ENCODE measurements at places on chromosomes 16 and 17.
A peak's percentile ranks its signal among the peaks of the same experiment; 100 is the strongest.

DNA sequence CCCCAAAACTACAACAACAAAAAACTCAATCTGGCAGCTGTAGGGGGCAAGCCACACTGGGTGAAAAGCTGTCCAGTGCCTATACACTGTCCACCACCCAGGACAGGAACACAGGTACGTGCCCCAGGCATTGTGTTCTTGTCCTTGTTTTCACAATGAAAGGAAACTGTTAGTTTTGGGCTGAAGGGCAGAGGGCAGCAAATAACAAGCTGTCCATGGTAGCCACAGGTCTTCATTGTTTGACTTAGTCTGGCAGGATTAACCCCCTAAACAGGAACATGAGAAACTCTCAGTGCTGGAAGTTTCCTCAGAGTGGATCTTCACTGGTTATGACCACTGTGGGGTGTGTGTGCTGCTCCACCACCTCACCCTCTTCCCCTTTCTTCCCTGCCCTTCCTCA, 224.6 kb upstream of the N4BP1 start:
- no peak for DNase-seq

DNA sequence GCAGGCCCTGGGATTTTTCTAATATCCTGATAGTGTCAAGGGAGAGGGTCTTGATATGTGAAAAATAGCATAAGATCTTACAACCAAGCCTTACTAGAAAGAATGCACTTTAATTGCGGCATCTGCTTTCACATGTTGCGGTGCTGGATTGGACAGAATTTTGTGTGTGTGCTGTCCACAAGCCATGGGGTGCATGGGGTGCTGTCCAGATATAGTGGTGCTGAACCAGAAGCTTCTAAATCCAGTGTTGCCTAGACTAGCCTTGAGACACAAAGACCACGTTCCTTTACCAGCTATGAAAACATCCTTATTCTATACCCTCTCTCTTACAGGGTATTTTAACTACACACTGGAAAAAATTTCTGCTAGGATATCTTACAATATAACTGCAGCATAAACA, 244.0 kb downstream of the TMEM114 start:
- DNase-seq: no peak

DNA sequence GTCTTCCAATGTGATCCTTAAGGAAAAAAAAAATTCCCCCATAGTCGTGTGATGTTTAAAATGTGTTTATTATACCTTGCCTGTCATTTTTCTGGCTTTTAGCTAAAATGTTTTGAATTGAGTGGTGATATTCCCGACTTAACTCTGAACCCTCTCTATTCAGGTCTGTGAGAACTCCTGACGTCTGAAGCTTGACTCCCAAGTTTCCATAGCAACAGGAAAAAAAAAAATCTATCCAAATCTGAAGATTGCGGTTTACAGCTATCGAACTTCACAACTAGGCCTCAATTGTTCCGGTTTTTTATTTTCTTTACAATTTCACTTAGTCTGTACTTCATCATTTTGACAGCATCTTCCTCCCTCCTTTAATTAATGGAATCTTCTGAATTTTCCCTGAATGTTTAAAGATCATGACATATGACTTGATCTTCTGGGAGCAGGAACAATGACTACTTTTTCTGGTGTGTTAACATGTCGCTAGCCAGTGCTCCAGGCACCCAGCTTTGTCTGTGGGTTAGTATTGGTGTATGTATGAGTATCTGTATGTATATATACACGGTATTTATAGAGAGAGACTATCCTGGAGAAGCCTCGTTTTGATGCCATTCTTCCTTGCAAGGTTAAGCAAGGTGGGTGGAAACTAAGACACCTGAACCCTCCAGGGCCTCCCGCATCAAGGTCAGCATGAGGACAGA, 12.8 kb upstream of the HSBP1 start:
- no peak for DNase-seq

GRCh38 chr17:67025216-67025792, 19.1 kb upstream of the CACNG1 start:
- DNase-seq: no peak

- no peak for DNase-seq
Measured at GRCh38 chr16:69555437-69555836, 10.3 kb upstream of the NFAT5 start.

DNA sequence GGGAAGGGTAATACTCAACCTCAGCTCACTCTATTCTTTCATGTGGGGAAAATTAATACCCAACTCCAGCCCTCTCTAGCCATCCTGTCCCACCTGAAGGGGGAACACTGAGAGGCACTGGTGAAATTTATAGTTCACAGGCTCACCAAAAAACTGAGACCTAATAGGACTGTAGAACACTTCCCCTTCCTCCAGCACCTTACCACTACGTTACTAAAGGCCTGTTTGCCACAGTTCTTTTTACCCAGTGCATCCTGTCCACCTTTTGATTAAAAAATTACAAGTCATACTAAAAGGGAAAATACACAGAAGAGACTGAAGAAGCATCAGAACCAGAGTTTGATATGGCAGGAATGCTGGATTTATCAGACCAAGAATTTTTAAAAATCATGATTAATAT, 26.0 kb downstream of the DHRS7B start:
- peak; percentile 16 for DNase-seq

GRCh38 chr17:61000911-61001310, 323.3 kb downstream of the BCAS3 start:
- DNase-seq: no peak

DNA sequence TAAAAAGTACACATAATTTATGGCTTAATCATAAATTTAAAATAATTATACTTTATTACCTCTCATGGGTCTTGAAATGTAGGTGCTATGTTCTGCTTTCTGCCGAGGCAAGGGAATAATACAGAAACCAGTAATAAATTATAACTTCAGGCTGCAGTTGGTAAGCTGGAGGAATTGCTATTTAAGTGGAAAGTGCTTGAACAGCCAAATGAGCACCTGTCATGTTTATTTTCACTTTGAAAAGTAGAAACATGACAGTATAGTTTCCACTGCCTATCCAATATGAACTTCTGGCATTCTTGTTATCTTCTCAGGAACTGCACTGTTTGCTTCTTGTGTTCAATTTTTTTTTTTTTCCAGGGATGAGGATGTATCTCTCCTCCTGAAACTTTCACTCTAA, 146.0 kb downstream of the FTO start:
- no peak for DNase-seq

DNA sequence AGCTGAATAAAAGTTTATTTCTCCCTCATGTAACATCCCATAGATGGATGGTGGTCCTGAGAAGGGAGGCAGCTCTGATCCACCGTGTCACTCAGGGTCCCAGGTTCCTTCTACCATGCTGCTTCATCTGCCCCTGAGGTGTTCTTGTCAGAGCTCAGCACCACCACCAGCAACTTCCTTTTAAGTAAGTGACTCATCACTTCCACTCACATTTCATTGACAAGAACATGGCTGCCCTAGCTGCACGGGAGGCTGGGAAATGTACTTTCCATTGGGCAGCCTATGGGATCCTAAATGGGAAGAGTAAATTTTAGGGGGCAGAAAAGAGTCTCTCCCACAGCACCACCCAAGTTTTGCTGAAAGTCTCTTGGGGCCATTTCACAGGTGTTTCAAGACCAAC, 134.7 kb downstream of the USP31 start:
- no peak for DNase-seq

DNA sequence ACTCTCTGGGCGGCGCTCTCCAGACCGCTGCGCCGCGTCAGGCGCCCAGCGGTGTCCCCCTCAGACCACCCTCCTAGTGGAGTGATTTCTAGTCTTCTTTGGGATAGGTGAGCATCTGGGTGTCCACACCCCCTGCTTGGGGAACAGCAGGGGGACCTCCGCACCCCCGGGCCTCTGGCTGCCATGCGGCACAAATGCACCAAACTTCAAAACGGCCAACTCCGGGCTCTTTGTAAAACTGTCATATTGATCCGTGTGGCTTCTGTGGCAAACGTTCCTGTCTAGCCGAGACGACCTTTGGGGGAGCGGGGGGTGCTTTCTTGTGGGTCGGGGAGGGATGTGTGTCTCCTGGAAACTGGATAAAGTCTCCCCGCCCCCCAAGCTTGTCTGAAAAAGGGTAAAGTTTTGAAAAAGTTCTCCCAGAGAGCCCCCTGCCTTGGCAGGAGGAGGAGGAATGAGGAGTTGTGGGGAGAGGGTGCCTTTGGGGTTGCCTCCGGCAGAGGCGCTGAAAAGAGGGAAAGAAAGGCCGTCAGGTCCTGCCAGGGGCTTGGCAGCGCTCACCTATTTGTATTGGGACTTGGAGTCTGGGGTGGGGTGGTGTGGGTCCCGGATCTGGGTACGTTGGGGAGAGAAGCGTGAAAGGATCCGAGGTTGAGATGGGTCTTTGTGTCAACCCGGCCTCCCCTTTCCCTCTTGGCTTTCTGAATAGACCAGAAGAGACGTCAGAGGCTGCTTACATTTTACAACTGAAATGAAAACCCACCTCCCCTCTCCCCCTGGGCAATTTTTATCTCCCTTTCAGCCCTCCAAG, 2.2 kb upstream of the CHD3 start:
- DNase-seq: peak; percentile 33

DNA sequence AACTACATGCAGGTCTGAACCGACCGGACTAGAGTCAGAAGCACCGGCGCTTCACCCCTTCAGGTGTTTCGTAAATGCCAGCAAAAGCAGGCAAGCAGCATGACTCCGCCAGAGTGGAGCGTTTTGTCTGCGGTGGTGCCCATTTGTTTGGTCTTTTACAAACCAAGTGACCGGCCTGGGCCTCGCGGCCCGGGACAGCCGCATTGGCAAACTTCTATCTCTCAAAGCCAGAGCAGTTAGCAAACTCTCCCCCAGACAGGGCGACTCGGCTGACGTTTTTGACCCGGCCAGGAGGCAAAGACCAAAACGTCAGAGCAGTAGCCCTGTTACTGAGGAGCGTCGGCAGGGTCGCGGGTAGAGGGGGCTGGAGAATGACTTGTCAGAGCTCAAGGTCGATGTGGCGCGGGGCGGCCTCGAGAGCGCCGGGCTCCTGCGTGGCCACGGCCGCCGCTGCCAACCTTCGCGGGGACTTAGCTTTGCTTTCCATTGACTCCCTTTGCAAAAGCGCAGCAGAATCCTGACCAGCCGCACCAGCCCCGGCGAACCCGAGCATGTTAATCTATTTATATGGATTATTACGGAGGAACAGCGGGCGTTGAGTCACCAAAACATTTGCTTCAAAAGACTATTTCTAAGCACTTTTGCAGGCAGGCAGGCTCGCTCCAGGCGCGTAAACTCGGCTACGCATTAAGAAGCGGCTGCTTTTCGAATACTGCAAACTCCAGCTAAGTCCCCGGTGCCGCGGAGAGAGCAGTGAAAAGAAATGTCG, 763 bp upstream of the SOX9 start:
- DNase-seq: no peak

GRCh38 chr17:7383742-7384488, 3.0 kb downstream of the TNK1 start:
- peak; percentile 77 for DNase-seq

DNA sequence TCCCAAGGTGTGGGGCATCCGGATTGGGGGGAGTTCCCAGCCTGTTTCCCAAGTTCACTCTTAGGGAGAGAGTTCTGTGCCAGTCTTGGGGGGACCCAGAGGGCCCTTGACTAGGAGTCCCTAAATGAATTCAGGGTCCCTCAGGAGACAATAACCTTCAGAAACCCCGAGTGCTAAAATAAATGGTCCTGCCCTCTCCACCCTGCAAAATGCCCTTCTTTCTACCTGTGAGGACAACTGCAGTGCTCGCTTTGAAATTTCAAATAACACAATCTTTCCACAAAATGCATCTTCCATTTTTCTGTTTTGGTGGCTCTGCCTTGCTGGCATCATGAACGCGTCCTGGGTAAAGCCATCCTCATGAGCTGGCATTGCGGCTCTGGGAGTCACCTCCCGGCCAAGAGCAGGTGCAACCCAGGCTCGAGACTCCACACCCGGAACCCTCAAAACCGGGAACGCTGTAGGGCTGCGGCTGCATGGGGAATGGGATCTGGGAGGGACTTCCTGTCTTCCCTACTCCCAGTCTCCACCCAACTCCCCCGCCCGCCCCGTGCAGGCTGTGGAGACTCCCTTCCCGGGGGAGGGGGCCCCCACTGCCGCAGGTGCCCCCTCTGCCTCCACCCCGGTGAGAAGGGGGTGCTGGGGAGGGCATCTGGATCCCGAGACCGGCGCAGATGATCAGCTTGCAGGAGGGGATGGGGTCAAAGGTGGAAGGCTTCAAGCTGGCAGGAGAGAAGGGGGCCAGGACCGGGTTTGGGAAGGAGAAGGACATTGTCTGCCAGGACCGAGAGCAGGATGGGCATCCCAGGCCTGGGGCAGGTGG, at the start of gene ZNF205:
ZNF205 (plus strand) TSS at position 529 of the 823 bp plus-strand sequence. CDS start 845 bp downstream, outside the sequence.
- DNase-seq: no peak

GRCh38 chr17:40615068-40615840, 32.4 kb downstream of the SMARCE1 start:
- peak; percentile 40 for DNase-seq

- no peak for DNase-seq
Measured at GRCh38 chr16:23222929-23223328, 40.4 kb downstream of the SCNN1G start.

DNA sequence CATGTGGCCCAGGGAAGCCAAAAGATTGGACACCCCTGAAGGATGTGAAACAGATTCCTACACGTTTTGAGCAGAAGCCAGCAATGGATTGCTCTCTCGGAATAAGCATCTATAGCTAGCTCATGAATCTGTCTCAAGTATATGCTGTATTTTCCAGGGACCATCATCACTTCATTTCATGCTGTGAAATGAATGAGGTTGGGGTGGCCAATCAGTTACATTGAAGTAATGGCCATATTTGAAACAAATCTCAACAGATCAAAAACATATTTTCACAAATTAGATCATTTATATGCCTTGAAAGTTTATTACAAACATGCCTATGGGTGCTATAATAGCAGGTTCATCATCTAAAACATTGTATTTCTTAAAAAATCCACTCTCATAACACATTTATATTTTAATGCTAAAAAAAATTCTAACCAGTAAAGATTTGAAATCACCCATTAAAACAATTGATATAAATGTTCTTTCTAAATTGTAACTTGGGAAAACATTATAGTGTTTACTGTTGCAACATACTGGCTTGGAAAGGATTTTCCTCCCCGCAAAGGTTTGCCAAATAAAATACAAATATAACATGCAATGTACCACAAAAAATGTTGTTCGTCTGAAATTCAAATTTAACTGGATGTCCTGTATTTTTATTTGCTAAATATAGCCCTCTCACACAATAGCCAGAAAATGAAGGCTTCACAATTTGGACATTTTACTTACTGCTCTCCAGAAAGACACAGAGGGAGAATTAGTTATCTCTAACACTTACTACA, 743.6 kb downstream of the KCNJ2 start:
- DNase-seq: no peak

GRCh38 chr17:36136439-36136838, 32.8 kb downstream of the CCL4 start:
- DNase-seq: no peak

- no peak for DNase-seq
Measured at GRCh38 chr16:19239511-19240155, 45.9 kb upstream of the CLEC19A start.

GRCh38 chr16:30787613-30788378, 791 bp upstream of the ZNF629 start:
- no peak for DNase-seq

GRCh38 chr17:17088541-17089525, 46.6 kb downstream of the MPRIP start:
- DNase-seq: no peak

Data from hematopoietic multipotent progenitor cell (in vitro differentiated cells).